ENCODE measurements at places on chromosomes 12 and 14. TPM values are rescaled to one million over a fixed set of nuclear protein-coding genes. Genes with fewer than 3 reads are reported as not detected.

GRCh38 chr12:132537836-132538662, 48.1 kb downstream of the FBRSL1 start:
- DNase-seq = no peak

- no peak for DNase-seq
Observed at GRCh38 chr12:132439333-132439904, 50.5 kb upstream of the FBRSL1 start.

- DNase-seq = peak; percentile 94
Observed at GRCh38 chr14:92973261-92973797, 50.4 kb downstream of the CHGA start.

GRCh38 chr14:56787530-56787929, 22.7 kb downstream of the OTX2 start:
- DNase-seq = no peak

The REM2 gene
- 0.42 TPM for total RNA-seq

The PRIMA1 gene
- total RNA-seq = 18.7 TPM
